Left renal cortex interstitium (tissue), 4 donors: ENCODE measurements at places on chromosomes 3 and 15.

DNA sequence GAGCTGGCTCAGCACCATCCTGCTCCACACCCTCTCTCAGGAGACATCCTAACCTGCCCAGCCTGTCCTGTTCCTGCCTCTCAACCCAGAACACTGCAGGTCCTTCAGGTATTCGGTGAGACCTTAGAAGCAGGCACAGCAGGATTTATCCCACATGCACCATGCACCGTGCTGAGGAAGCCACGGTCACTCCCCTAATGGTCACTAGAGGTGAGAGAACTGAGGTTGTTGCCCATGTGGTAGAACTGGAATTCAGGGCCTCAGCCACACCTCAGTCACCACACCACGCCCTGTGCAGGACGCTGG is 36.9 kb downstream of the APBA2 start:
- DNase-seq, result no peak

- no peak for DNase-seq
Measured at GRCh38 chr15:27853624-27854455, 245.3 kb downstream of the OCA2 start.

DNA sequence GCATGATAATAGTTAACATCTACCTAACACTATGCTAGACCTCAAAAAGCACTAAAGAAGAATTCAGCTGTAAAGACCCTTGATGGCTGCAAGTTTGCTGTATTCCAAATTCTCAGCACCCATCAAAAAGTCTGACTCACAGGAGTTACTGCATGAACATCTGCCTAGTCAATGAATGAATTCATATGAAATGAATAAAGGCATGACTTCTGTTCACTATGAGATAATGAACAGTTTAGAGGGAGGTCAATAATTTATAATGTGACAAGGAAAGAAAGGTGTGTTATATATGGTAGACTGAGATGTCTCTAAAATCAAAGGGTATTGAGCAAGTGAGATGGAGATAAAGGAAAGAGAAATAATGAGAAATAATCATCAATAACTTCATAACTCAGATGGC is 508.2 kb upstream of the TGFBR2 start:
- DNase-seq, result no peak

GRCh38 chr3:109275702-109276293 is 40.5 kb downstream of the DPPA2 start:
- peak; percentile 53 for DNase-seq

- DNase-seq, result no peak
Measured at GRCh38 chr3:13561376-13561775, 12.5 kb downstream of the FBLN2 start.

DNA sequence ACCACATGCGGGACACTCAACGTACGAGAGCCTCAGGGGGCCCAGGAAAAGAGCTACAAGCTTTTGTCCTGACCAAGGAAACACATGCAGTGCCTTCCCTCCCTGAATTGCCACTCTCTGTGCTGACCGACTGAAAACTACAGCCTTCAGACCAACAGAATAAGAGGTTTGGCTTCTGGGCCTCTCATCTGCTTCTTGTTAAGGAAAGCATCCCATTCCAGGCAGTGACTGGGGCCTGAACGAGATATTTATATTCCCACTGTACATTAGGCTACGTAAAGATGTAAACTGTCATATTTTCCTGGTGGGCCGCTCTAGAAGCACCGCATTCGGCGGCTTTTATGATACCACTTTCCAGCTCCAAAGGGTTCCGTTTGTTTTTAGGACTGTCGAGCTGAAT is 208.9 kb upstream of the TPM1 start:
- no peak for DNase-seq

- DNase-seq, result no peak
Measured at GRCh38 chr3:150528354-150528797, 17.9 kb downstream of the SERP1 start.

DNA sequence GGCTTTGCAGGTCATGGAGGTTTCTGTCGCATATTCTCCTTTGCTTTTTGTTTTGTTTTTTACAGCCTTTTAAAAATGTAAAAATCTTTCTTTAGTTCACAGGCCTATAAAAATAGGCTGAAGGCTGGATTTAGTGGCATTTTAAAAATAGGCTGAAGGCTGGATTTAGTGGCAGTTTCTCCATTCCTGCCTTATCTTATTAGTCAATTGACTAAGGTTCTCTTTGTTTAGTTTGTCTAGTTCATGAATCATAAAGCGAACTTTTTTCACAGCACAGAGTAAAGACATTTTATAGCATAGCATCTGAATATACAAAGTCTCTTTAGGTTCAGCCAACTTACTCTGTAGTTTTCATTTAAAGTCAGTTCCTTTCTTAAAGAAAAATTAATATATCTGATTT is 31.4 kb downstream of the AP4E1 start:
- DNase-seq, result no peak

- no peak for DNase-seq
Measured at GRCh38 chr3:52511509-52511908, 16.4 kb downstream of the STAB1 start.

DNA sequence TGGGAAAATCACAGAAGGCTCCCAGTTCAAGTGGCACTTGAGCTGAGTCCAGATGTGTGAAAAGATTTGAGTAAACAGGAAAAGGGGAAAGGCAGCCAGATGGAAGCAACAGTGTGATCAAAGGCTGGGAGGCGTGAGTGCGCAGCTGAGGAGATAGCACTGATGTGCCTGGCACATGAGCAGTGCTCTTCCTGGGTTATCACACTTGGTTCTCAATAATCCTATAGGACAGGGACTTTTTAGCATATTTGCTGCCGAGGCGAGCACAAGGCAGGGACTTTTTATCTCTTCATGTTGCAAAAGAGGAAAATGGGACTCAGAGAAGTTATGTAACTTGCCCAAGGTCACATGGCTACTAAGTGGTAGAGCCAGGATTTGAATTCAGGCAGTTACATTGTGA is 39.6 kb downstream of the CORO2B start:
- DNase-seq, result no peak

DNA sequence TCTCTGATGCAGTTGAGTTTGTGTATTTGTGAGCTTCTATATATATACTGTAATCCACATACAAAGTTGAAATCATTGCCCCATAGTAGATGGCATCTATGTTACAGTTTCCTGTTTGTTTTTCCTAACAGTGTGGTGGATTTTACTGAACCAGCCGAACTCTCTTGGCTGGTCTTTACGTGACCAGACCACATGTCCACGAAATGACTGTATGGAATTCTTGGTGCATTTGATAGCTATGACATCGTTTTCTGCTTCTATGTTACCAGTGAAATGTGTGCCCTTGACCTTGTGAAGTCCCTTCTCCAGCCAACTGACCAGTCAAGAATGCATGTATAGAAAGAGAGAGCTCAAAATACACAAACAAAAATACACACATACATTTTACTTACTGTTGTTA is 1.8 kb downstream of the KCNMB2 start:
- no peak for DNase-seq

DNA sequence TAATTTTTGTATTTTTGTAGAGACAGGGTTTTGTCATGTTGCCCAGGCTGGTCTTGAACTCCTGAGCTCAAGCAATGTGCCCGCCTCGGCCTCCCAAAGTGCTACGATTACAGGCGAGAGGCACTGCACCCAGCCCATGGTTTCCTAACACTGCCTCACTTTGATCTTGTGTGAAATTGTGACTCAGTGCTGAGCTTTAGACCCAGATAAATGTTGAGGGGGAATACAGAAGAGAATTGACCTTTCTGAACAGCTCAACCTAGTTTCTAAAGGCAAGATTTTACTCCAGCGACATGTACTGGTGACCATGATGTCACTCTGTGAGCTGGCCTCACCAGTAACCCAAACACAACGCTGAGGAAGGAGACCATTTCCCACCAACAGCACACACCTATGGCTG is 73.5 kb downstream of the ATP1B3 start:
- no peak for DNase-seq

- DNase-seq, result no peak
Measured at GRCh38 chr15:47412136-47412535, 305.2 kb upstream of the SEMA6D start.

DNA sequence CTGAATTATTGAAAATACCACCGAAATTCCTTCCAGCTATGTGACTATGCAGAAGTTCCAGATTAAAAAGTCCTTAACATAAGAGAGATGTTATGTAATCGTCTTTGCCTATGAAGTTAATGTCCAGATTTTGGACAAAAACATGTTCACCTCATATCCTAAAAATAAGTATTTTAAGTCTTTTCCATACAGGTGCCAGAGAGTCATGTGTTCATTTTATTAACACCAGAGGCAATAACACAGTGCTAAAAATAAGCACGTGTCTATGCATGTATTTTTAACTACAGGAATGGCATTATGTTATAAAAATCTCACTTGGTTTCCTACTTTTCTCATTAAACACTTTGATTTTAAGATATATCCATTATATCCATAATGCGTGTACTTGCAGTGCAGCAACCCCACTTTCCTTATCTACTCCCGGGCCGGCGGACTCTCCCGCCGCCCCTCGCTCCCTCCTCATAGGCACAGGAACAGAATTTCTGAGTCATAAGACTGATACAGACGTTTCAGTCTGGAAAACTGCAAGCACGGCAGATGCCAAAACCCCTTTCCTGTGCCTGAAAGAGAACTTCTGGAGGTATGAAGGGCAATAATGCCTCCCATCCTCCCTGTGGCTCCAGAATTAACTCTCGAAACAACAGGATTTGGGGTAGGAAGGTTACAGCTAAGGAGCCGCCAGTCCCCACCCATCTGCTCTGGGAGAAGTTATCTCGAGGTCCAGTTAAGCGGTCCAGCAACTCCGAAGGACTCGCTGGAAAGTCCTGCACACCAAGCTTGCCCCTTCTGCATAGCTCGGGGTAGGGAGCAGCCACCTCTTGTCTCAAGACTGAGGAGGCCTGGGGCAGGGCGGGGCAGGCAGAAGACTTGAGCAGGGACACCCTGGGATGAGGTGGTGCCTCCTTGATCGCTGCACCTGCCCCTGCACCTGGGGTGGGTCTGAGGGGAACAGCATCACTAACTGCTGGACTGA is 22.3 kb upstream of the PSTPIP1 start:
- no peak for DNase-seq

- no peak for DNase-seq
Measured at GRCh38 chr15:81410318-81410753, 36.3 kb upstream of the TMC3 start.

DNA sequence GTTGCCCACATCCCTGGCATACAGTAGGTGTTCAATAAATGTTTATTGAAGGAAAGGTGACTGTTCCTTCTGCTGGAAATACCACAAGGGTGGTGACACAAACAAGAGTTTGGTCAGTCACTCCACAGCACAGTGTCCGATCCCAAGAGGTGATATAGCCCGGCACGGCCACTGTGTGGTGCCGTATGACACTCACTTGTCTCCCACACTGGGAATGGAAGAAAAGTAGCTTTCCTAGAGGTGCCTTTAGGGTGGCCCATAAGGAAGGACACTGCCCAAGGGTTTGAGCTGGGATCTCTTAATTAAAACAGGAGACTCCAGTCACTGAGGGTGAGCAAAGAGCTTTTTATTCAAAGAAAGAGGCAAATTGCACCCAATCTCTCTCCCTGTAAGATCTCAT is 40.5 kb downstream of the TGM4 start:
- no peak for DNase-seq

- no peak for DNase-seq
Measured at GRCh38 chr3:151770956-151771355, 37.2 kb downstream of the AADACL2 start.

DNA sequence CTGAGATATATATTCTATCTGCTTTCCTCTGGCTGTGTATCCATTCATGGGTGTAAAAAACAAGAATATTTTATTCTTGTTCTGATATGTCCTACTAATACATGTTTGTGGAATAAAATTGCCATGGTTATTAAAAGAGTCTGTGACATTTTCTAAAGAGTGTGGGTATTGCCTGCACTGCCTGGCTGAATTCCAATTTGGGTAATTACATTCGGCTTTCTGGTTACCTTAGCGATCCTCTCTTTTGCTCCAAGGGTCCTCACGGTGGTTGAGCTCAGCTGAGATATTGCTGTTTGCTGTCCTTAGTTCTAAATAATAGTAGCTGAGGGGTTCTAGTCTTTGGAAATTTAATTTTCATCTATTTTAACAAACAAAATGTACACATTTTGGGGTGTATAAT is 301.4 kb upstream of the DNAJC19 start:
- DNase-seq, result no peak

GRCh38 chr3:89533275-89533674 is 425.9 kb downstream of the EPHA3 start:
- DNase-seq, result no peak

- no peak for DNase-seq
Measured at GRCh38 chr3:130897316-130897715, 3.4 kb downstream of the ATP2C1 start.

- no peak for DNase-seq
Measured at GRCh38 chr3:46759239-46760167, 41.8 kb upstream of the PRSS50 start.

GRCh38 chr3:131619821-131620220 is 117.0 kb upstream of the MRPL3 start:
- no peak for DNase-seq

GRCh38 chr15:49637857-49638256 is 17.0 kb downstream of the DTWD1 start:
- DNase-seq, result no peak
